ENCODE measurements at places on chromosomes 7 and 10. TPM values are rescaled to one million over a fixed set of nuclear protein-coding genes. Genes with fewer than 3 reads are reported as not detected.
A peak's percentile ranks its signal among the peaks of the same experiment; 100 is the strongest.

OR6V1 gene
- total RNA-seq: not detected

GPR26 gene
- not detected for total RNA-seq

NUDCD3 gene
- 104 TPM for total RNA-seq

CRYGN gene
- total RNA-seq: not detected

GPC2 gene
- 0.35 TPM for total RNA-seq

ZNF853 gene
- 11.1 TPM for total RNA-seq

- no peak for DNase-seq
These were observed 192.9 kb downstream of the AUTS2 start for GRCh38 chr7:69790977-69791724.

DNA sequence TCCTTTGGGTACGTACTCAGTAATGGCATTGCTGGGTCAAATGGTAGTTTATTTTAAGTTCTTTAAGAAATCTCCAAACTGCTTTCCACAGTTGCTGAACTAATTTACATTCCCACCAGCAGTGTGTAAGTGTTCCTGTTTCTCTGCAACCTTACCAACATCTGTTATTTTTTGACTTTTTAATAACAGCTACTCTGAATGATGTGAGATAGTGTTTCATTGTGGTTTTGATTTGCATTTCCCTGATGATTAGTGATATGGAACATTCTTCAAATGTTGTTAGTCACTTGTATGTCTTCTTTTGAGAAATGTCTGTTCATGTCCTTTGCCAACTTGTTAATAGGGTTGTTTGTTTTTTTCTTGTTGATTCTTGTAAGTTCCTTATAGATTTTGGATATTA lies 558.9 kb downstream of the SH2D4B start:
- DNase-seq: no peak

DNA sequence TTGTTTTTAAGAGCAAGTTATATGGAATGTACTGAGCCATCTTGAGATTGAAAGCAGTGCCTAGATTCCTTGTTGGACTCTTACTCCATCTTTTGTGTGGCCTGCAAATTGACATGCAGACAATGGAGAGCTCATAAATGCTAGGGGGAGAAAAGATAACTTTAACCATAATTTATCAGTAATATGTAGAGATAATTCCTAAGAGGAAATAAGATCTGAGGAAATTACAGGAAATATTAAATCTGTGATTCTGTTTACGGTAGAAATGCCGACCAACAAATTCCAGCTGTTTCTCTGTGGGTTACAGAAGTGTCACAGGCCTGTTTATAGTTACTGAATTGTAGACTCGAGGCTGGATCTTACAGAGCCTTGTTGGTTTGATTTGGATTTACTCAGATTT lies 348.0 kb downstream of the SUGCT start:
- DNase-seq: no peak

GRCh38 chr7:141433698-141434097 lies 117.5 kb upstream of the AGK start:
- DNase-seq: no peak

- DNase-seq: no peak
These were observed 138.4 kb upstream of the NFE2L3 start for GRCh38 chr7:26013551-26014083.

DNA sequence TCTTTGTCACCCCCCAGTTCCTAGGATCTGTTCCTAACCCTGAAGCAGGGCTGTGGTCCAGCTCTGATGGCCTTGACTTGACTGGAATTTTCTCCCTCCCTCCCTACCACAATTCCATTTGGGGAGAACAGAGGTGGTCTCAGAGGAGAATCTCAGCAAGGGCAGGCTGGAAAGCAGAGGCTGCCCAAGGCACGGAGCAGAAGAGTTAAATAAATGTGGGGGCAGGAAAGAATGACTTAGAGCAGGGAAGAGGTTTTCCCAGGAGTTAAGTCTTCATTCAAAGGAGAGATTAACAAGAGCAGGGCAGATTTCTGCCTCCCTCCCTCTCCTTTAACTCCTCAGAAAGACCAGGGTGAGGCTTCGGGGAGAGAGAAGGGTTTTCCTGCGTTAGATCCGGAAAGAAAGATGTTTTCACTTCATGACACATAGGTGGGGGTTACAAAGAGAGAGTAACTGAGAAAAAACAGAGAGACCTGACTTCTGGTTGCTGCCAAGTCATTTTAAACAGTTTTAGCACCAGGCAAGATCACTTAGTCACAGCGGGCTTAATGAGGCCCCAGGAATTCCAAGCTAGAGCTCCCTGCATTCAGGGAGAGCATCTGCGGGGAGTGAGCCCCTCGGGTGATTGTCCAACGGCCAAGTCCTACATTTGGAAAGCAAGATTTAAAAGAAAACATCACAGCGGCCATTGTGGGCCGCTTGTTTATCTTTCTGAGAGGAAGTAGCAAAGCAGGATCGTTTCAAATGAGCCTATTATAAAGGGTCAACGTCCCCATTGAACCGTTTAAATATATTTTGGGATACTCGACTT lies 78.7 kb downstream of the ARHGAP22 start:
- no peak for DNase-seq

DNA sequence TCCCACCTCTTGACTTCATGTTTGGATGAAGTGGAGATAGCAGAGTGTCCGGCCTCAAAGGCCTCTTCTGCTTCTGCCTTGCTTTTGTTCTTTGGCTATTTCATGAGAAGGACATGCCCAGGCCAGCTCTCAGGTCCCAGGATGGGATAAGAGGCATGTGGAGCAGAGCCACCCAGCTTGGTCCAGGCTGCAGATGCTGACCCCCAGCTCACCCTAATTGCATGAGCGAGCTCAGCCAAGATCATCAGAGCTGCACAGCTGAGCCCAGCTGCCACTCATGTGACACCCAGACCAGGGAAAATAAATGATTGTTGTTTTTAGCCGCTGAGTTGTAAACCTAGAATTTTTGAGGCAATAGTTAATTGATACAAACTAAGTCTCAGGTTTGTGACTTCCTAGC lies 230.0 kb downstream of the PHF14 start:
- peak; percentile 71 for DNase-seq

DNA sequence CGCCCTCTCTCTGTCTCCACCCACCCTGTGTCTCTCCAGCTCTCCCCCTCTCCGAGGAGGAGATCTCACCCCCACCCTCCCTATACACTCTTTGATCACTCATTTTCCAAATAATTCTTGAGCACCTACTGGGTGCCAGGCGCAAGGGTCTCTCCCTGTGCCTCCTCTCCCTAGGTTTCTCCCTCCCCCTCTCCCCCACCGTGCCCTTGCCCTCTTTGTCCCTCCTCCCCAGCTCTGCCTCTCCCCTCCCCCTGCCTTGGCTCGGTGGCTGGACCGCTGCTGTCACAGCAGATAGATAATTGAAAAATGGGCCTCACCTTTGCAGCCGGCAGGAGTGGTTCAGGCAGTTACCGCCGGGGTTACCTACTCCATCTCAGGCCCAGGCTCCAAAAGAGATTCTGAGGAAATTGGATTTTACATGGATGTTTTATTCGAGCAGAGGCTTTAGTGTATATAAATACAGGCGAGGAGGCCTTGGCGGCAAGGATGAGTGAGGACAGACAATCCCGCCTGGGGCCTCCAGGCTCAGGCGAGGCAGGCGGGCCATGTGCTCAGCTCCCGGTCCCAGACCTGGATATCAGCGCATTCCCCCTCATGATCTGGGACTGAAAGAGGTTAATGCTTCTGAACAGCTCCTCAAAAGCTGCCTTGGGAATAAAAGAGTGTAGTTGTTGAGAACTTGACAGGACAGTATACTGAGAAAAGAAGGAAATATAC lies 60.8 kb upstream of the BTRC start:
- DNase-seq: no peak

- no peak for DNase-seq
These were observed 63.1 kb upstream of the RAPGEF5 start for GRCh38 chr7:22420008-22420407.

DNA sequence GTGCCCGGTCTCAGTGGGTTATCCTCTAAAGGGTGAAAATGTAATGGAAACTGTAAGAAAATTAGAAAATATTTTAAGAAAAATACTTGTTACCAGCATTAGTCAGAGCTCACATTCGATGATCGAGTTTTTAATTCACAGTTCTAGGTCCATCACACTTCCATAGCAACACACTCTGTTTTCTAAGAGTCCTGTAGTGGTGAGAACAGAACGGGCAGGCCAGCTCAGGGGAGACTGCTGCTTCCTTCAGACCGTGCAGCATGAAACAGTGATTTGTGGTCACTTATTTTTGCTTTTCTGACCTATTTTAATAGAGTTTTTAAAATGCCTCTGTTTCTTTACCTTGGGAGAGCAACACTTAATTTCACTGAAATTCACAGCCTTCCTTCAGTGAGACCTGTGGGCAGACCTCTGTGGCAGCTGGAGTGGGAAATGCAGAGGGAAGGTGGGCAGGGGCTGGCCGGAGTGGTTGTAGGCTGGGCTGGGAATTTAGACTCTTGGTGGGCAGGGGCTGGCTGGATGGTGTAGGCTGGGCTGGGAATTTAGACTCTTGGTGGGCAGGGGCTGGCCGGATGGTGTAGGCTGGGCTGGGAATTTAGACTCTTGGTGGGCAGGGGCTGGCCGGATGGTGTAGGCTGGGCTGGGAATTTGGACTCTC lies 1.5 kb downstream of the SUN1 start:
- DNase-seq: no peak

DNA sequence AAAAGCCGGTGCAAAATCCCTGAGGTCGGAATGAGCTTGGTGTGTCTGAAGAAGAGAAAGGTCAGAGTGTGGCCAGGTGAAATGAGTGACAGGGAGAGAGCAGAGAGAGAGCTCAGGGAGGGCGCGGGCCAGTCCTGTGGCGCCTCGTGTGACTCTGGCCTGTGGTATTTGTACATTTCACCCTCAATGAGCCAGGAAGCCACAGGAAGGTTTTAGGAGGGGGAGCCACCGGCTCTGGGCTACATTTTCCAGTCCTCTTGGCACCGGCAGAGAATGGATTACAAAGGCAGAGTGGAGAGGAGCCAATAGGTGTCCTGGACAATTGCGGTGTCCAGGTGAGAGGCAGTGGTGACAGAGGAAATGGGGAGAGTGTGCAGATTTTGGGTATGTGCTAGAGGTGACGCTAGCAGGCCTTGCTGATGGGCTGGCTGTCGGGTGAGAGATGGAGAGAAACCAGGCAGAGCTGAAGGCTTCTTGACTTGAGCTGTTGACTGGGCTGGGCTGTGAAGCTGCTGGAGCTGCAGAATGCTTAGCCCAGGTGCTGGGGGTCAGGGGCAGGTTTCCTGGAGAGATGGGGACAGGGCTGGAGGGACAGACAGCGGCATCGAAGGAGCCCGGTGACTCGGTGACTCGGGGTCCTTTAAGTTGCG lies 38.1 kb downstream of the COL13A1 start:
- DNase-seq: no peak

DNA sequence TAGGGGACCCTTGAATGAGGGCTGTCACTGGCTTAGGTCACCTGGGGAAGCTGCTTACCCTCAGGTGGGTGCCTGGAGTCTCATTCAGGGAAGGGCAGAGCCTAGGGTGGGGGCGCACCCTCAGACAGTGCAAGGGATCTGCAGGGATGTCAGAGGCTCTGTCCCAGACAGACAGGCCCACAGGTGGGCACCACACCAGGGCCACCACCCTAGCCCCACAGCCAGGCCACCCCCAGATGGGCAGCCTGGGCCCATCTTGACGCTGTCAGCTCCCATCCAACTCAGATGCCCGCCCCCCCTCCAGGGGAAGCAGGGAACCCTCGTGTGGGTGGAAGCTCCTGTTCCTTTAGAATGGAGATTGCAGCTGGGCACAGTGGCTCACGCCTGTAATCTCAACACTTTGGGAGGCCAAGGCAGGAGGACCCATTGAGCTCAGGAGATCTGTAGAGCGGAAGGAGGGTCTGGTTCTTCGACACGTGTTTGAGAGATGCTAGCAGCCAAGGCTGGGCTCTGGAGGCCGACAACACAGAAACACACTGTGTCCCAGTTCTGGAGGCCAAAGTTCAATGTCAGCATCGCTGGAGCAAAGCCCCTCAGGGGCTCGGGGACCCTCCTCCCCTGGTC lies 58.5 kb upstream of the DNAJB6 start:
- DNase-seq: peak; percentile 26

DNA sequence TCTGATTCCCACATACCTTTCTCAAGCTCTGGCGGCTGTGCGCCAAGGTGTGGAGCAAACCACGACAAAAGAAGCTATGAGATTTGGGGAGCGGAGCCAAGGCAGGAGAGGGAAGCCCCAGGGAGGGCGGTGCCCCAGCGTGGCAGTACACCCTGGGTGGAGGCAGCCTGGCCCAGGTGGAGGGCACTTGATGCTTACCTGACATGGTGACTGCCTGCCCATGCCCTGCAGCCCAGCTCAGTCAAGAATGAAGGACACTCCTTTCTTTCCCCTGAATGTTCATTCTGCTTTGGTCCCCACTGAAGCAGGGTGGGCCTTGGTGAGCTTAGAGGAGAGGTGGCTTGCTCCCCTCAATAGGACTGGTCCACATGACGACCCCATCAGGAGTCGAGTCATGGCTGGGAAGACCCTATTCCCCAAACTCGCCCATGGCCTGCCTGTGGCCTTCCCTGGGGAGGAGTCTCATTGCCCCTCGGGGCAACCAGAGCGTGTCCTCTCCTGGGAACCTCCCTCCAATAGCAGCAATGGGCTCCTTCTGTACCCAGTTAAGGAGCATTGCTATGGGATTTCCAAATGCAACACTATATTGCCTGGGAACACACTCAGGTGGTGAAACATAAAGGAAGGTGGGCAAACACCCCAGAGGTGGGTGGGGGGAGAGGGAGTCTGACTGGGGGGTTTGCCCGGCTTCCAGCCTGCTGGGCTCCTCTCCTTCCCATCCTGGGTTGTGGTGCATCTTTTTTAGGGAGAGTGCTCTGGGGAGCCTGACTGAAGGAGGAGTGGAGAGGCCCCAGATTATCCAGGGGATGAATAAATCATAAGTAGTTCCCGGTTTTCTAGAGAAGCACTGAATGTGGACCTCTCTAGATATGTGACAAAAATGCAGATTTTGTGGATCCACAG lies 22.7 kb downstream of the RAMP3 start:
- DNase-seq: peak; percentile 28

DNA sequence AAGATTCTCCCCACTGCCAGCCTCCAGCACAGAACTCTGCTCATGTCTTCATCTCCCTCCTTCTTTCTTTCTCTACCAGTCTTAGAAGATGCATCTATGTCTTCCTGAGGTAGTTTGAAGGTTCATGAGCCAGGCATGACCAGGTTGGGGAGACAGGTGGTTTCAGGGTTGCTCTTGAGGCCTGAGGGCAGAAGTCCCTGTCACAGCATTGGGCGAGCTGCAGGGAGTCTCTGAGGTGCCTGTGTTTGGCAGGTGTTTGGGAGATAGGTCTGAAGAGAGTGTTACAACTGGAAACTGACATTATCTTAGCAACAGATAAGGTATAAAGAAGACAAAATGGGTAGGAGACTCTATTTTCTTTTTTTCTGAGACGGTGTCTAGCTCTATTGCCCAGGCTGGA lies 18.7 kb downstream of the PRSS2 start:
- DNase-seq: no peak

- DNase-seq: no peak
These were observed 189.6 kb upstream of the NRP1 start for GRCh38 chr10:33524041-33524440.
